Muscle of arm (tissue), 14 donors: ENCODE measurements at places on chromosomes 3 and 15. TPM values are rescaled to one million over a fixed set of nuclear protein-coding genes. Genes with fewer than 3 reads are reported as not detected.

GRCh38 chr3:14598143-14598569 lies 53.4 kb upstream of the CCDC174 start:
- peak; percentile 38 for DNase-seq

GRCh38 chr3:14133876-14134275 lies 9.0 kb downstream of the TMEM43 start:
- DNase-seq = no peak

LAMB2 gene
- 312 TPM for polyA plus RNA-seq

CTXN2 gene
- polyA plus RNA-seq = not detected

CHST13 gene
- polyA plus RNA-seq = 0.17 TPM
